ENCODE measurements at places on chromosomes 16 and 17.

- no peak for DNase-seq
Observed at GRCh38 chr16:65975049-65975708, 391.3 kb upstream of the CDH5 start.

DNA sequence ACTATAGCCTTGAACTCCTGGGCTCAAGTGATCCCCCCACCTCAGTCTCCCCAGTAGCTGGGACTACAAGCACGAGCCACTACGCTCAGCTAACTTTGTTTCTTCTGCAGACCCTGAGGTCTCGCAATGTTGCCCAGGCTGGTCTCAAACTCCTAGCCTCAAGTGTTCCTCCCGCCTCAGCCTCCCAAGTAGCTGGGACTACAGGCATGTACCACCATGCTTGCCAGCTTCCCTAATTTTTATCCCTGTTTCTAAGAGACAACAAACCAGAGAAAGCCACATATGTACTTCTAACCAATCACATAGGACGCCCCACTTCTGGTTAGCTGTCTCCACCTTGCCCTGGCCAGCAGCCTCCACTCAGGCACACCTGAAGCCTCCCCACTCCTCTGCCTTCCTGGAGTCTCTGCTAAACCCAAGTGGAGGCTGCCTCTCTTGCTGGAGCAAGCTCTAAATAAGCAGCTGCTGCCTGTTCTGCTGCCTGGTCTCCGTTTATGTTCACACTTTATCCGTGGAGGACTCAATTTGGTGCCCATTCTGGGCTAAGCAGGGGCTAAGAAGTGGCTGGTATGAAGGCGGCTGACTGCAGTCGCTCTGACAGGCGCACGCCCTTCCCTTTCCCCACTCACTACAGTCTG, 24.7 kb downstream of the NSMCE1 start:
- DNase-seq: no peak

DNA sequence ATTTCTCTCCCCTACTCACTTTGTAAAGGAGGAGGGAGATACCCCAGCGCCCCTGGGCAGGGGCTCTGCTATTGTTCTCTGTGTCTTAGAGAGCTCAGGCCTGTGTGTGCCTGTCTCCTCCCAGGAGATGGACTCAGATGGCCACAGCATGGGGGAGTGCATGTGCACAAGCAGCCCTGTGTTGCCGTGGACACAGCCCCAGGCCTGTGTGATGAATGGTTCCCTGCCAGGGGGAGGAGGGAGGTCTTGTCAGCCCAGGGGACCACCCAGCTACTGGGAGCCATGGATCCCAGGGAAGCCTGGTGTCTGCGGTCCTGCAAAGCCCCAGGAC, 26.3 kb downstream of the GINS2 start:
- DNase-seq: no peak

DNA sequence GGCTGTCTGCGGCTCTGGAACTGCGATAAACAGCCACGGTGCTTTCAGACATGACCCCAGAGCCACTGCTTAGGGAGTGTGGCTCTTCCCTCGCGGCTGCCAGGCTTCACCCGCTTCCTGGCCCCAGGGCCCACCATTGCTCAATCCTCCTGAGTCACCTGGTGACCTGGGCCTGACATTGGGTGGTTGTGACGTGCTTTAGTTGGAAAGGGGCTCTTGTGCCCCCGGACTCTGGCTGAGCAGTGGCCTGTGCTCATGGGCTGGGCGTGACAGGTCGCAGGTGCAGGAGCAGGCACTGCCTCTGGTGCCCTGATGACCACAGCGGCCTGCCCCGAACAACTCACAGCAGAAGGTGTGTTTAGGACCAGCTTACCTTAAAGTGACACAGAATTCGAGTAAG, 8.6 kb upstream of the NUDT16L1 start:
- DNase-seq: no peak

DNA sequence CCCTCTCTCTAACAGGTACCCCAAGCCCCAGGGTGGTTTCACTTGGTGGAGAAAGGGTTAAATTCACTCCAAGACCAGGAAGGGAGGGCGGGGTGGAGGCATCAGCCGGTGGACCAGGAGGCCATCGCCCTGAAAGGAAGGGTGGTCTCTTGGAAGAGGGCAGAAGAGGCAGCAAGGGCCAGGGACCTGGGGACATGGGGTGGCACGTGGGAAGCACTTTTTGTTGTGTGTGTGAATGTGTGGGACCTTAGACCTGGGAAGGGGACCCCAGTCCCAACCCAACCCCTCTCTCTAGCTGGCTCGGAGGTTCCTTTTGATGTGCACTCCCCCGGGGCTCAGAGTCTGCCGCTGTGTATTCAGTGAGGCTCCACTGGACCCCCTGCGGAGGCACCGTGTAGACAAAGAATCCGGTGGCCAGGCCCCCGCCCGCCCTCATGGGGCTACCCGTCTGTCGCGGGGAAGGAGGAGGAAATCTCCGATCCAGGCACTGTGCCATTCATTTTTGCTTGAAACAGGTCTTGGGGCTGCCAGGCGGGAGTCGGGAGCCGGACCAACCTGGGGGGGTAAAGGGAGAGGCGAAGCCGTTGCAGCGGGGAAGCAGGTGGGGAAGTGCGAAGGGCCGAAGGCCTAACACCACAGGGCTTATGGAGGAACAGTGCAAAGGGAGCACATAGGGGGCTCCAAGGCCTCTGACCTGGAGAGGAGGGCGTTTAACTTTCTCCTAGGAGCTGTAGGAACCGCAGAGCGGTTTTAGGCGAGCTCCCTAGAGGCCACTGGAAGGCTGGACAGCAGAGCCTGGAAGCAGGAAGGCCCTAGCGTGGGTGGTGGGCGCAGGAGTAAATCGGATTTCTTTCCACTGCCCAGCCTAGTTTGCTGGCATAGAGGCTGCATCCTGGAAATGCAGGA, 3.2 kb upstream of the WNT3 start:
- DNase-seq: no peak

GRCh38 chr17:3893720-3894116, 865 bp upstream of the CAMKK1 start:
- DNase-seq: no peak

- DNase-seq: no peak
Observed at GRCh38 chr17:77735081-77735565, 223.4 kb upstream of the TNRC6C start.

DNA sequence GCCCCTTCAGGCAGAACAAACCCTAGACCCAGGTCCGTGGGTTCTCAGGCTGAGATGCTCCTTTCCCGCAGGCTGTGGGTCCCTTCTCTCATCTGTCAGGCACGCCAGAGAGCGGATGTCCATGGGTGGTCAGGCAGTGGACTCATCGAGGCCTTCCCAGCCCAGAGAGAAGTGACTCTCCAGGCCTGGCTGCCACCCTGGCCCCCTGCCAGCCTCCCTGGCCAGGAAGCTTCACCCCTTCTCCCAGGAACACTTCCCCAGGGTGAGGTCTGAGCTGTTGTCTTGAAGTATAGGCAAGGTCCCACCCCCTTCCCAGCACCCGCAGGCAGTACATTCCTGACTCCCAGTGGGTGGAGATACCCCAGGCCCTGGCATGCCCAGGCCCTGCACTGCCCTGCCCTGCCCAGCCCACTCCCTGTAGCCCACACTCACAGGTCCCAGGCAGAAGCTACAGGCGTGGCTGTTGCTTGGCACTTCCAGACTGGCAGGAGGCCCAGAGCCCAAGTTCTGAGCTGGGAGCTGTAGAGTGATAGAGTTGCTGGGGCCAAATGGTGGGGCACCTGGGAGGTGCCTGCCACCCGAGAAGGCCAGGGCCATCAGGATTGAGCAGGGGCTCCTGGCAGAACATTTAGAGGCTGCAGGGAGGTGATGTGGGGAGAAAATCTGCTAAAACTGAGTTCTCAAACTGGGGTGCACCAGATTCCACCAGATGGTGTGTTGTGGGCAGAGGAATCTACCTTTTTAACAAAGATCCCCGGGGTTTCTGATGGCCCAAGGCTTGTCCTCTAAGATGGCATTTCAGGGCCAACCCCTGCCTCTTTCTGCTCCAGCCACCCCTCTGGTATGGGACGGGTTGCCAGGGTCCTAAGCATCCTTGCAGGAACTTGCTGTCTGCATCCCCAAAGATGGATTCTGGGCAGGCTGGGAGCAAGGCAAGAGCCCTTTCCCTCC, 6.7 kb downstream of the ITGA3 start:
- no peak for DNase-seq

All from activated naive CD4-positive, alpha-beta T cell treated with Interleukin-2 at 50 U/mL for 16 hours (primary cell).